GM23248 (cell line): ENCODE measurements at places on chromosomes 11 and 22. TPM values are rescaled to one million over a fixed set of nuclear protein-coding genes. Genes with fewer than 3 reads are reported as not detected.

DNA sequence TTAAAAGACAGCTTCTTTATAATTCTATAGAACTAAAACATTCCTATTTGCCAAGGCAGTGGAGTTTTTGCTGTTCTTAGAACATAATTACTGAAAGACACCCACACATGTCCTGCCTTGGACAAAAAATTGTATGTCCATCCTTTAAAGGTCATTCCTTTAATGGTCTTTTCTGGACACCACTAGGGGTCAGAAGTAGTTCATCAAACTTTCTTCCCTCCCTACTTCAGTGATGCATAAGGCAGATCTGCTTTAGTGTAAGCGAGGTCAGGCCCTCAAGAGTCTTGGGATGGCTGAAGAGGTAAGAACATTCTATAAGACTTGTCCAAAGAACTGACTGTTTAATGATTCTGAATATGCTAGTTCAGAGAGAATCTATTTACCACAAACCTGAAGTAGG is 4.3 kb upstream of the OR51V1 start:
- DNase-seq = peak; percentile 80

DNA sequence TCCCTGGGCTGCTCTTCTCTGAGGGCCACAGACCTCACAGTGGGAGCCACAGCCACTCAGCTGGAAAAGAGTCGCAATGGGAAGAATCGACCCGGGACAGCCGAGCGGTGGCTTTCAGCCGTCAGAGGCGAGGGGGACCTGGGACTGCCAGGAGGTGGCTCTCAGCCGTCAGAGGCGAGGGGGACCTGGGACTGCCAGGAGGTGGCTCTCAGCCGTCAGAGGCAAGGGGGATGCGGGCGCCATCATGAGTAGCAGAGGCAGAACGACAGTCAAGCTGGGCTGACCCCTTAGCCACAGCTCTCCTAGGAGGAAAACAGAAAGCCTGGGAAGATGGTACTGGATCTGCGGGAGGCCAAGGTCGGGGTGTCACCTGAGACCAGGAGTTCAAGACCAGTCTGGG is 14.9 kb upstream of the MUC2 start:
- DNase-seq = no peak

SLC43A3 gene
- 23.2 and 57.7 TPM in 2 replicates for total RNA-seq

- no peak for DNase-seq
These were observed 801.7 kb downstream of the BRD1 start for GRCh38 chr22:49025791-49026493.

GRCh38 chr22:22730655-22731373 is 86.4 kb downstream of the GGTLC2 start:
- no peak for DNase-seq

- DNase-seq = peak; percentile 57
These were observed 33.7 kb upstream of the SLC17A6 start for GRCh38 chr11:22304337-22304961.

GRCh38 chr11:31114442-31114841 is 255.1 kb downstream of the DCDC1 start:
- DNase-seq = no peak

TRIM34 gene
- 5.1 and 12.1 TPM in 2 replicates for total RNA-seq

SSTR3 gene
- total RNA-seq = not detected in 2 replicates

DNA sequence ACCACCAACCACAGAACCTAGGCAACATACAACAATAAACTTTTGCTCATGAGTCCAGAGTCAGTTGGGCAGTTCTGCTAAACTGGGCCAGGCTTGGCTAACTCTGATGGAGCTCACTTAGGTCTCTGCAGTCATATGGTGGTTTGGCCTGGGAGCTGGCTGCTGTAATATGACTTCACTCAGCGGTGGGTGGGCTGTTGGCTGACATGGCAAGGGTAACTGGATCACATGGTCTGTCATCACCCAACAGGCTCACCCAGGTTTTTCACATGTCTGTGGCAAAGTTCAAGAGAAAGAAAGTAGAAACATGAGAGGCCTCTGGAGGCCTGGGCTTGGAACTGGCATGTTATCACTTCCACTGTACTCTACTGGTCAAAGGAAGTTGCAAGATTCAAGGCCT is 43.2 kb upstream of the CLMP start:
- DNase-seq = peak; percentile 90

MUC6 gene
- total RNA-seq = not detected in 2 replicates

TRIM68 gene
- total RNA-seq = 15.2 and 19.2 TPM in 2 replicates

ZP1 gene
- total RNA-seq = 1.3 and 5.3 TPM in 2 replicates

- DNase-seq = no peak
These were observed 14.6 kb downstream of the SPECC1L start for GRCh38 chr22:24285245-24285644.

GRCh38 chr11:829176-829846 is 1.6 kb downstream of the CRACR2B start:
- no peak for DNase-seq

- no peak for DNase-seq
These were observed 140.2 kb upstream of the SESN3 start for GRCh38 chr11:95371153-95371552.

MS4A4A gene
- total RNA-seq = not detected in 2 replicates
